Neural progenitor cell (in vitro differentiated cells): ENCODE measurements at places on chromosomes 13 and 19. TPM values are rescaled to one million over a fixed set of nuclear protein-coding genes. Genes with fewer than 3 reads are reported as not detected.

Gene ZNF429
- 26.0 and 29.4 TPM in 2 replicates for total RNA-seq

- no peak overlapping the region for H3K4me3 ChIP-seq
- H3K4me1 ChIP-seq: no peaks in the 10 kb centered on the region
- H3K27ac ChIP-seq: no peak overlapping the region
- no peak for DNase-seq
- H3K27me3 ChIP-seq: no peaks in the 10 kb centered on the region
Observed at GRCh38 chr13:49733181-49733951, 42.1 kb upstream of the EBPL start.

- no peak overlapping the region for H3K4me3 ChIP-seq
- no peak overlapping the region for H3K27ac ChIP-seq
- no peaks in the 10 kb centered on the region for H3K27me3 ChIP-seq
- no peaks in the 10 kb centered on the region for H3K4me1 ChIP-seq
- no peaks in the 10 kb centered on the region for H3K36me3 ChIP-seq
Observed at GRCh38 chr19:1046836-1047695, 7.2 kb downstream of the ABCA7 start.

GRCh38 chr19:33748231-33748630 is 48.4 kb upstream of the KCTD15 start:
- no peaks in the 10 kb centered on the region for H3K36me3 ChIP-seq
- H3K27ac ChIP-seq: no peak overlapping the region
- H3K4me1 ChIP-seq: no peaks in the 10 kb centered on the region
- DNase-seq: no peak
- no peak overlapping the region for H3K4me3 ChIP-seq

DNA sequence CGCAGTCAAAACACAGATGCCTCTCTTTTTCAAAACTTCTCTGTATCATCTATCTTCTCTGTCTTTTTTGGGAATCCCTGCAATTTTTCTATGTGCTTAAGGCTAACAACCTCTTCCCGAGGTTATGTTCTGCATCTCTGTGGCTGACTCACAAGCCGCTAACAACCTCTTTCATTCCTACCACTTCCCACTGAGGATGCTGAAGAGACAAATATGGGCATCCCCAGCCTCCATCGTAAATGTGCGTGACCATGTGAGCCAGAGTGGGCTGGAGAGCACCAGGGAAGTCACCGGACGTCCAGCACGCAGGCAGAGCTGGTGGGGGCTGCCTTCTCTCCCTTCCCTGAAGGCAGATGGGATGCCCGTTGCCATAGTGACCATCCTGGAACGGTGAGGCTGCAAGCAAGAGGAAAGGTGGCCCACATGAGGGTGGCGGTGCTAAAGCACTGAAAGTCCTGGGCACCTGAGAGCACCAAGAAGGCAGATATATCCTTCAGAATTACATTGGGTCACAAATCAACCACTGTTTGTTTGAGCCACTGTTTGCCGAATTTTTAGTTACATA is 122.8 kb downstream of the SHISA2 start:
- no peak overlapping the region for H3K4me3 ChIP-seq
- H3K4me1 ChIP-seq: peaks cover 62% of the 10 kb centered on the region
- H3K36me3 ChIP-seq: no peaks in the 10 kb centered on the region
- no peak for DNase-seq

- DNase-seq: no peak
- H3K4me1 ChIP-seq: no peaks in the 10 kb centered on the region
- H3K36me3 ChIP-seq: no peaks in the 10 kb centered on the region
- no peak overlapping the region for H3K4me3 ChIP-seq
- H3K27me3 ChIP-seq: no peaks in the 10 kb centered on the region
Observed at GRCh38 chr19:23071147-23071511, 45.7 kb upstream of the ZNF730 start.

Gene ZNF772
- total RNA-seq: 33.3 and 34.5 TPM in 2 replicates

DNA sequence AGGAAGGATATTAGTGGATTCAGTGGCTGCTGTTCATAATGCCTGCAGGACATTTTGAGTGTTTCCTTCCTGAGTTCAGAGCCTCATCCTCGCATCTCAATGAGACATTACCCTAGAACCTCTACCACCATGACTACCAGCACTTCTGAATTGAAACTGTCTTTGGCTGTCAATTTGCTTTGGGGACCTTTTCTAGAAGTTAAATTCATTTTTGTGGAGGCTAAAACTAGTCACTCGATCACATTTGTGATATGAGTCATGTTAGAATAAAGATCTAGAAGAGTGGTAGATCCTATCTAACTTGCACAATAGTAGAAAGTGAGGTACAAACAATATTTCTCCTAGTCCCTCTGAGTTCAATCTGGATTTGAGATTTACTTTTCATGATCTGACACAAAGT is 124.9 kb downstream of the KCNRG start:
- H3K27me3 ChIP-seq: peaks cover 25% of the 10 kb centered on the region
- peaks cover 17% of the 10 kb centered on the region for H3K4me1 ChIP-seq
- H3K27ac ChIP-seq: no peak overlapping the region
- H3K4me3 ChIP-seq: no peak overlapping the region

Gene ZNF628
- 5.0 TPM in 1 of 2 replicates, not detected in the other for total RNA-seq

Gene FFAR1
- 0.06 TPM in 1 of 2 replicates, not detected in the other for total RNA-seq

Gene TMEM238
- 0.15 TPM in 1 of 2 replicates, not detected in the other for total RNA-seq

Gene TMEM145
- total RNA-seq: 0.37 and 6.6 TPM in 2 replicates

DNA sequence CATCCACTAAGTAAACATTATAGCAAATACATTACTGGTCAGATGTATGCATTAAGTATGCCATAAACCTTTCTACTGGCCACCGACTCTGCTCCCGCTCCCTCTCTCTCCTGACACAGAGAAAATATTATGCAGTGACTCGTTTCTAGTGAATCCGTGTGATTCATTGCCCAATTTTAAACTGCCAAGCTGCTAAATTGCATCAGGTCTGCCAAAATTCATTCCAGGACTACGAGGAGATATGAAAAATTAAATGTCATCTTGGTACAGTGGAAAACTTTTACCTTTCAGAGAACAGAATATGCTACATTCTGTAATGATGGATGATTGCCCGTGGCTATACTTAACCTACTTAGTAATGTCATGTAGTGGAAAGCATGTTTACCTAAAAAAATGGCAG is 368.8 kb upstream of the TSHZ3 start:
- H3K36me3 ChIP-seq: no peaks in the 10 kb centered on the region
- no peak overlapping the region for H3K27ac ChIP-seq
- H3K27me3 ChIP-seq: no peaks in the 10 kb centered on the region

DNA sequence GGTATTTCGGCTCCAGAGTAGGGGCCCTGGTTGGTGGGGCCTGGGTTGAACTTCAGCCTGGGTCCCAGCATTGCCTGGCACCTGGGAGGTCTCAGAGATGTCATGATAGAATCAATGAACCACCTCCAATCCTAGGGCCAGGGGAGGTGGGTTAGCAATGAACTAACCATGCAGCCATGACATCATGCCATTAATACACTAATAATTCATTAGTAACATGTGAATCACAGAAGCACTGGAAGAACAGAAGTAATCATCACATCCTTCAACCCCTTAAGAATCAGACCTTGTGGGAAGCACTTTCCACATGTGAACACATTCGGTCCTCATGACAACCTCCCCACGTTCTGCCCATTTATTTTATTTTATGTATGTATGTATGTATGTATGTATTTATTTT is 6.9 kb downstream of the NOSIP start:
- H3K4me3 ChIP-seq: no peak overlapping the region
- H3K4me1 ChIP-seq: no peaks in the 10 kb centered on the region
